Smooth muscle cell of the coronary artery (primary cell): ENCODE measurements at places on chromosomes 16 and 17. TPM values are rescaled to one million over a fixed set of nuclear protein-coding genes. Genes with fewer than 3 reads are reported as not detected.

The NLRC3 gene
- under 0.01 TPM in 2 replicates for total RNA-seq

The SNAI3 gene
- total RNA-seq: not detected in 2 replicates

The ASGR1 gene
- total RNA-seq: under 0.01 and 0.68 TPM in 2 replicates

The SGCA gene
- 1.8 and 8.4 TPM in 2 replicates for total RNA-seq

The MT1B gene
- not detected in 2 replicates for total RNA-seq

The BFAR gene
- 30.4 and 47.4 TPM in 2 replicates for total RNA-seq

The APOH gene
- total RNA-seq: not detected in 2 replicates

The MEIOC gene
- total RNA-seq: 0.08 TPM in 1 of 2 replicates, not detected in the other

The MT1H gene
- total RNA-seq: not detected in 2 replicates

The NUPR1 gene
- 43.7 and 74.9 TPM in 2 replicates for total RNA-seq

The HCRT gene
- total RNA-seq: not detected in 2 replicates

The PDE6G gene
- 0.23 and 0.35 TPM in 2 replicates for total RNA-seq

The MARVELD3 gene
- not detected in 2 replicates for total RNA-seq

The SEPHS2 gene
- total RNA-seq: 12.4 and 19.2 TPM in 2 replicates

The PRSS33 gene
- total RNA-seq: not detected in 2 replicates

The PRSS53 gene
- 1.2 and 1.5 TPM in 2 replicates for total RNA-seq

The TBCD gene
- 22.8 and 45.6 TPM in 2 replicates for total RNA-seq

The CD300C gene
- total RNA-seq: not detected in 2 replicates

The P2RX1 gene
- total RNA-seq: under 0.01 and 1.3 TPM in 2 replicates

The ZFP3 gene
- total RNA-seq: 0.47 and 0.90 TPM in 2 replicates

The KRTAP2-2 gene
- total RNA-seq: not detected in 2 replicates

The SMCR8 gene
- 10.6 and 11.6 TPM in 2 replicates for total RNA-seq

The NOTUM gene
- 0.08 TPM in 1 of 2 replicates, not detected in the other for total RNA-seq

The SULT1A2 gene
- total RNA-seq: 0.23 TPM in 1 of 2 replicates, not detected in the other

The TERB1 gene
- 0.08 TPM in 1 of 2 replicates, not detected in the other for total RNA-seq

The MYH8 gene
- not detected in 2 replicates for total RNA-seq

The MIEN1 gene
- total RNA-seq: 8.7 and 21.0 TPM in 2 replicates

The STH gene
- not detected in 2 replicates for total RNA-seq

The ACSM5 gene
- not detected in 2 replicates for total RNA-seq
